Right renal pelvis (tissue), 4 donors: ENCODE measurements at places on chromosomes 4 and X.

- DNase-seq = no peak
These were observed 142.5 kb downstream of the CXXC4 start for GRCh38 chr4:104352211-104352610.

DNA sequence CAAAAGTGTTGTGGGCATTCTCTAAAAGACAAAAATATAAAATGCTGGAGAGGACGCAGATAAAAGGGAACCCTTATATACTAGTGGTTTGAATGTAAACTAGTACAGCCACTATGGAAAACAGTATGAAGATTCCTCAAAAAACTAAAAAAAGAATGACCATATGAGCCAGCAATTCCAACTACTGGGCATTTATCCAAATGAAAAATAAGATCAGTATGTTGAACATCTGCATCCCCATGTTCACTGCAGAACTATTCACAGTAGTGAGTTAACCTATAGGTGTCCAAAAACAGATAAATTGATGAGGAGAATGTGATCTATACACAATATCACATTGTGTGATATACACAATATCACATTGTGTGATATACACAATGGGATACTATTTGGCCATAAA lies 1615.3 kb downstream of the PCDH18 start:
- no peak for DNase-seq

DNA sequence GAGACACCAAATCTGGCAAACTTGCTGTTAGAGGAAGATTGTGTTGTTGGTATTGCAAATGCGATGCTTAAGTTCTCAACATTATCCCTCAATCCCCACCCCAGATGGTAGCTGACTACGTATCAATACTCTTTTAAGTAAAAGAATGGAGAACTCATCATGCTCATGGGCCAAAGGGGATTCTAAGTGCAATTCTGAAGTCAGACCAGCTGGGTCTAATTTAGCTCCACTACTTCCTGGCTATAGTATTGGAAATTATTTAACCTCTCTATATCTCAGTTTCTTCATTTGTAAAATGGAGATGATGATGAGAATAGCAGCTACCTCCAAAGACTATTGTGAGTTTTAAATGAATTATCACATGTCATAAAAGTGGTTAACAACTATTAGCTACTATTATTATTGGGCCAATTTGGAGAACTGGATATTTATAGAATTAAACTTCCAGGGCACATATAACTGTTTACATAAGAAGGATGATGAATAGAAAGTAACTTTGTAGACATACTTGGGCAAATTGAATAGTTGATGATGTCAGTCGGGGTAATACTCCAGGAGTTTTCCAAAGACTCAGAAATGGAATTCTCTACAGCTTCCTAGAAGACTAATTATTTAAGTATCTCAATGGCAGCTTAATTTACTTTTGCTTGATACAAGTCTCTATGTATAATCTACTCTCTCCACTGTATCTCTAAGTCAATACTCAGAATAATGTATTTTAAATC lies 5.0 kb upstream of the SLAIN2 start:
- DNase-seq = no peak

DNA sequence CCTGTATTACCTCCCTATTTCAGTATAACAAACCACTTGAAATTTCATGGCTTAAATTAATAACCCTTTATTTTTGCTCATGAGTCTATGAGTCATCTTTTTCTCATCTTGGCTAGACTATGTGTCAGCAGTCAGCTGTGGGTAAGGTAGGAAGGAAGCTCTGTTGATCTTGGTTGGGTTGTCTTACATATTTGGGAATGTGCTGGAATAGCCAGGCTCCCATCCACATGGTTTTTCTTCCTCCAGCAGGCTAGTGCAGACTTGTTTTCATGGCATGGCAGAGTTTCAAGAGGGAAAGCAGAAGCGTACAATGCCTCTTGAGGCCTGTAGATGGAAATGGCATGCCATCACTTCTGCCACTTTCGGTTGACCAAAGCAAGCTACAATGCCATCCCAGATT lies 89.7 kb downstream of the LINC00632 start:
- DNase-seq = no peak

DNA sequence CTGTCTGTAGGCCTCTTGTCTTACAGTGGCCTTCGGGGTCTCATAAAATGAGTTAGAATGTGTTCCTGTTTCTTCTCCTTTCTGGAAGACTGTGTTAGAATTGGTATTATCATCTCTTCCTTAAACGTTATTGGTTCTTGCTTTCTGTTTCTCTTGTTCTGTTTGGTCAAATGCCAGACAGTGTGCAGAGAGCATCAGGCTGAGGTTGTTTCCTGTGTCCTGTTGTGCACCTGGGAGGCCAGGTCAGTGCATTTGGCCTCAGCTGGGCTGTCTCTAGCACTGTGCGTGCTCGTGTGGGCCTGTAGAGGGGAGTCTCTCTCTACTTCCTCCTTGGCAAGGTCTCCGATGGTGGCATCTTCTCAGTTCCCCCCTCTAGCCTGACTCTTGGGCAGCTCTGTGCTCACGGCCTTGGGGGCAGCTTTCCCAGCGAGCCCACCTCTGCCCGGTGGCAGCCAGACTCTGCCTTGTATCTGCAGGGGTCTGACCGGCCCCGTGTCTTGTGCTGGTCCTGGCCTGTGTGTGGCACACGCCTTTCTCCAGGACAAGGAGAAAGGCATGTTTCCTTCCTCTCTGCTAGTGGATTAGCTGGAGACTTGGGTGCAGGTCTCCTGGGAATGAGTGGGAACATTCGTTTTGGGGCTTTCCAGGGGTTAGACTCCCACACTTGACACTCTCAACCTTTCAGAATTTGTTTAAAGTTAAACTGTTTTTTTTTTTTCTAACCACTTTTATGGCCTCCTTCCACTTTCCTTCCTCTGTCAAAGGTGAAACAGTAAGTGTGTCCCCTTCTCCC lies 62.3 kb downstream of the FAM193A start:
- no peak for DNase-seq

GRCh38 chr4:2940267-2941137 lies 22.7 kb downstream of the NOP14 start:
- no peak for DNase-seq

- DNase-seq = no peak
These were observed 32.7 kb downstream of the RUFY3 start for GRCh38 chr4:70754470-70754869.

DNA sequence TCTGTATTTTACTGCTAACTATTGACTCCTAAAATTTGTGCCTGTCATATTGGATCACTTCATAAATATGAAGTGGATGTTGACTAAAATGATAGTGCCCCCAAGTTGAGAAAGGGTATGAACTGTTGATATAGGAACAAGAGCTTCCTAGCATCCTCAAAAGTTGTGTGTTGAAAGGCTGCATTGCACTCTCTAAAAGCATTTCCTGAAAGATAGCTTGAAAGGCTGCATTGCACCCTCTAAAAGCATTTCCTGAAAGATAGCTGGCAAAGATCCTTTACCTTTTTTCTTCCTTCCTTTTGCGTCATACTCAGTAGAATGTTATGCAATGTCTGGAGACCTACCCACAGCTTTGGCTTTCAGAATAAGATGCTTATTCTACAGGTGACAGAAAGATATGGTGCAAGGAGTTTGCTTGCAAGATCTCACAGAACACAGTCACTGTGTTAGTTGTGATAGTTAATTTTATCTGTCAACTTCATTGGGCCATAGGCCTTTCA lies 274.6 kb upstream of the GALNTL6 start:
- no peak for DNase-seq

GRCh38 chr4:53693909-53694308 lies 102.6 kb upstream of the LNX1 start:
- DNase-seq = no peak

- no peak for DNase-seq
These were observed 448.3 kb upstream of the SPANXN1 start for GRCh38 chrX:144798972-144799371.

DNA sequence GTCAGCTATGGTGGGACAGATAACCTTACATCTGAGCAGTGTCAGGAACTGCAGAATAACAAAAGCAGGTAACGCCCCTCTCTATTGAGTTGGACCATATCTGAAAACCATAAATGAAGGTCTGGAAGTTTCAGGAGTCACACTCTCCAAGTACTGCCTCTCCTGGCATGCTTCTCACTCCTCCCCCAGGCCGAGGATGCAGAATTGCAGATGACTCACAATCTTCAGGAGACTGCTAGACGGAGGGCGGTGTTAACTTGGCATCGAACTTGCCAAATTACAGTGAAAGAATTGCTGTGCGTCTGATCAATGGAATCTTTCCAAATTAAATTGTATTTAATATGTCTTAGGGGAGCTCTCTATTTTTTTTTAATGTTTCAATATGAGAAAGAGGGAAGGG lies 67.1 kb upstream of the TRIM2 start:
- no peak for DNase-seq

DNA sequence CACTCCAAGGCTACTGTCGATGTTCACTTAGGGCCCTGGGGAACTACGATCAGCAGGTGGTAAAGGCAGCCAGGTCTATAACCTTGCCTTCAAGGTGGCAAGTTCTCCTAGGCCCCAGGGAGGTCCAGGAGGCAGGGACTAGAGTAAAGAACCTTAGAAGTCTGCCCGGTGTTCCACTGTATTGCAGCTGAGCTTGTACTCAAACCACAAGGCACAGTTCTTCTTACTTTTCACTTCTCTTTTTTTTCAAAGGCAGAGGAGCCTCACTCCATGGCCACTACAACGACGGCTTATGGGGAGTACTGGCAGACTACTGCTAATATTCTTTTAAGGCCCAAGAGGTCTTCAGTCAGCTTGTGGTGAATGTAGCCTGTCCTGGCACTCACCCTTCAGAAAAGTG lies 78.8 kb upstream of the GPR174 start:
- no peak for DNase-seq

- no peak for DNase-seq
These were observed 168.5 kb upstream of the MAP3K15 start for GRCh38 chrX:19683817-19684216.

GRCh38 chr4:10384974-10385373 lies 72.3 kb downstream of the ZNF518B start:
- no peak for DNase-seq

GRCh38 chr4:47372561-47372960 lies 90.9 kb downstream of the COMMD8 start:
- DNase-seq = no peak

- no peak for DNase-seq
These were observed 247.9 kb downstream of the PPP1R2C start for GRCh38 chrX:42530027-42530426.

GRCh38 chrX:119502727-119503483 lies 34.7 kb downstream of the SLC25A5 start:
- no peak for DNase-seq

DNA sequence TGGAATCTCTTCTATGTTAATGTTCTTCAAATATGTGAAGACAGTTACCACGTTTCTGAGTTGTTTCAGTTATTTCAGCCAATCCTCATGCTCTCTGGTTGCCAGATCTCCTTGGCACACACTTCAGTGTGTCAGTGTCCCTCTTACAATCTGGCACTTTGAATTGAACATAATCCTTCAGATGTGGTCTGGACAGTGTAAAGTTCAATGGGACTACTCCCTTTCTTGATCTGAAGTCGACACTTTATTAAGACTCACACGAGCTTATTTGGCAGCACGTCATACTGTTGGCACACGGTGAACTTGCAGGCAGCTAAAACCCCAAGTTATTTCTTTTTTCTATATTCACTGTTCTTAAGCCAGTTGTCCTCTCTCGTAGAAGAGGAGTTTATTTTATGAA lies 28.2 kb downstream of the ARSJ start:
- DNase-seq = no peak

DNA sequence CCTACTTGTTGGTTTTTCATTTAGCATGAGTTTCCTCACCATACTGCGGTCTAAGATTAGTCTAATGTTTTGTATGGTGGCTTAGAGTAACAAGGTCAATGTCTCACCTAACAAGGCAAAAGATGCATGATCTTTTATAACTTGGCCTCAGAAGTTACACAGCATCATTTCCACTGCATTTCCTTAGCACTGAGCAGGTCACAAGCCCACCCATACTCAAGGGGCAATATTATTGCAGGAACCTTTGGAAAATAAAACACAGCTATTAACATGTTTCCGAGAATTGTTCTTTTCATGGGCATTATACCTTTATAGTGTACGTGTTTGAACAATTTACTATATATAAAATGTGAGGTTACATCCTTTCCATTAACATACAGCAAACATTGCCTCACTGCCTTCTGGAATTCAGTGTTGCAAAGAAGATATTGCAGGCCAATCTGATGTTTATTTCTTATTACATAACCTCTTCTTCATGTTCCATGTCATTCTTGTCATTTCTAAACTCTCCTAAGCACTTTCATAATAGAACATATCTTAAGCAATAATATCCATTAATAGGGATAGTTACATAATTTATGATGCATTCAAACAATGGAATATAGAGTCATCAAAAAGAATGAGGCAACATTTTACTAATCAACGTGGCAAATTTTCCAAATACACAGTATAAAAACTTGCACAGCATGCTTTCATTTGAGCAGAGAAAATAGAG lies 153.8 kb downstream of the AREG start:
- DNase-seq = no peak

DNA sequence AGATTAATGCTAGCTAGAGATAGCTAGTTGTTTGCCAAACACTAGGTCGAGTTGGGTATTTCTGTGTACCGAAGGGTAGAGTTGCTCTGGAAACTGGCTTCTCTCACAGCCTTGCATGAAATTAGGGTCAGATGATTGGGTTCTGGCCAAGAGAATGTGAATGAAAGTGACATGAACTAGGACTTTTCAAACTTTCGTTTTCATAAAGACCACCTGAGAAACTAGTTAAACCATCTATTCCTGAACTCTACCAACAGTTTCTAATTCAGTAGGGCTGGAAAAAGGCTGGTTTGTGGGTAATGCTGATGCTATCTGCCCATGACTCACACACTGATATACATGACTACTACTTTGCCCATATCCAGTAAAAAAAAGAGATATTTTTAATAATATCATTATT lies 157.6 kb downstream of the GASK1B start:
- DNase-seq = no peak

- peak; percentile 25 for DNase-seq
These were observed 339 bp downstream of the CUL4B start for GRCh38 chrX:120560405-120560841.

- DNase-seq = no peak
These were observed 139.6 kb downstream of the AMMECR1 start for GRCh38 chrX:110178179-110178865.

GRCh38 chr4:170497689-170498088 lies 407.9 kb upstream of the AADAT start:
- DNase-seq = no peak

GRCh38 chr4:70179811-70180210 lies 15.7 kb upstream of the ODAM start:
- DNase-seq = no peak

DNA sequence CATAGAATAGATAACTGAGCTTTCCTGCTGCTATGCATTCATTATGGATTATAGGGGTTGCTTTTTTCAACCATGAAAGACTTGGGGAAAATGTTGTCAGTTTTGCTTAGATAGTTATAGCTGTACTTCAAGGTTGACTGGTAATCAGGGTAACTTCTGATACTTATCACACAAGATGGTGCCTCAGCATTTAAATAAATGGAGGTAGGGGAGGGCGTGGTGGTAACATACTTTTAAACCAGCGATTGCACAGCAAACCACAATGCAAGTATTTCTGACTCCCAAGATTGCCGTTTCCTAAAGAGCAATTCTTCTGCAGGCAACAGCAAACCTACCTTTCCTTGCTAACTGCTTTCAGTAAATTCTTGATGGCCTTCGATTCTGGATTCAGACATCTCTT lies 1.3 kb downstream of the CXCL10 start:
- DNase-seq = no peak
